ENCODE measurements at places on chromosomes 11 and 22. TPM values are rescaled to one million over a fixed set of nuclear protein-coding genes. Genes with fewer than 3 reads are reported as not detected.

DNA sequence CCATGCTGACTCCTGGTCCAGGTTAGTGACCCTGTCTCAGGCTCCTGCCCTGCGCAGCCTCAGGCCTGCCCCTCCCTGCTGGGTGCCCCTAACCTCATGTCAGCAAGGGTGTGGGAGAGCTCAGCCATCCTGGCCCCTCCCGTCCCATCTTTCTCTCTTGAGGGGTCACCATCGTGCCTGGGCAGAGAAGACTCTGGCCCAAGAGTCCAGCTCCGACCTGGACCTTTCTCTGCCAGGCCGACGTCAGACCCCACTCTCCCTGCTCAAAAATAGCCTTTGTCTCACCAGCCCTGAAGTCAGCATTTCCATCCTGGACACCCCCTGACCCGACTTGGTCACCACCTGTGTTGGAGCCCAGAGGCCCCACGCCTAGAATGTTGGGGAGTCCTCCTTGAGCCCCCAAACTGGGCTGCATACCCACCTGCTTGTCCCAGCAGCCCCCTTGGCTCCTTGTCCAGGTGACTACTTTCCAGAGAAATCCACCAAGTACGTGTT is 4.9 kb downstream of the SCGB1C1 start:
- no peak for DNase-seq

Gene FAM227A
- 0.50 TPM for polyA plus RNA-seq

Gene APOA1
- 0.42 TPM for polyA plus RNA-seq

GRCh38 chr11:67397986-67398660 is 3.5 kb downstream of the PPP1CA start:
- no peak for DNase-seq

DNA sequence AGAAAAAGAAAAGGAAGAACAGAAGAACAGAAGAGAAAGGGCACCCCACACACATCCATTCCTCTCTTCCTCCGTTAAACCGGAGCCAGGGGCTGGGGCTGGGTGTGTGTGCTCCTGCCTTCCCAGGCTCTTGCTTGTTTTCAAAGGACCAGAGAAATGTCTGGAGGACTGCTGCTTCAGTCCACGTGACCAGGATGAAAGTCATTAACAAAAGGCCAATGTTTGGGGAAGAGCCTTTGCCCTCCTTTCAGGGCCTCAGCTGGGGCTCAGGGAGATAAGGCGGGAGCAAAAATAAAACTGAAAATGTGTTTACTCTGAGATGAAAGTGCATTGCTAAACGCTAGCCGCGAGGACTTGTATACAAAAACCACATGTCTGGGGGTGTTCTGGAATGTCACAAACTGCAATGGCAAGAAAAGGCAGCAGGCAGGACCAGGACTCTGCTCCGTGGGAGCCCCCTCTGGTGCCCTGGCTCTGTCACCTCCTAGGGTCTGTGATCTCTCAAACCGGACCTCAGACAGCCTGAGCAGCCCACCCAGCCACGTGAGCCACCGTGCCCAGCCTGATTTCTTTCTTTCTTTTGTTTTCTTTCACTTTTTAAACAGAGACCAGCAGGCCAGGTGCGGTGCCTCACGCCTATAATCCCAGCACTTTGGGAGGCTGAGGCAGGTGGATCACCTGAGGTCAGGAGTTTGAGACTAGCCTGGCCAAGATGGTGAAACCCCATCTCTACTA is 31.6 kb upstream of the MYH9 start:
- DNase-seq: no peak

GRCh38 chr11:89736566-89736965 is 26.5 kb downstream of the TRIM77 start:
- DNase-seq: no peak

DNA sequence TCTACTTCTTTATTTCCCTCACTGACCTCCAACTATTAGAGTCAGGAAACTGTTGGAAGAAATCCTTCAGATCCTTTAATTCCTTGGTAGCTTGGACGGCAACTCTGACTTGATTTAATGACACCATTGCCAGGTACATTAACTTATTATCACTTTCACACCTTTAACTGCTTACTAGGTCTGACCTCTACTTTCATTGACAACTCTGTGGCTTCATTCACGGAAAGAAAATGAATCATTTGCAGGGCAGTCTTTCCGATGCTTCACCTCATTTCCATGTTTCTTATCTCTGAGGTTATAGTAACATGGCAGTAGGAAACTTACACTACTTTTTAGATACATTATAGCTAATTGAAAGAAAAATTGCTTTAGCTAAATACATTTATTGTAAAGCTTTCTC is 82.6 kb upstream of the PDGFD start:
- DNase-seq: no peak

GRCh38 chr11:126341760-126342161 is 13.7 kb upstream of the ST3GAL4 start:
- DNase-seq: no peak

All from GM12878 (cell line).